Left cardiac atrium (tissue), 4 donors: ENCODE measurements at places on chromosomes 16 and 17. TPM values are rescaled to one million over a fixed set of nuclear protein-coding genes. Genes with fewer than 3 reads are reported as not detected.

DNA sequence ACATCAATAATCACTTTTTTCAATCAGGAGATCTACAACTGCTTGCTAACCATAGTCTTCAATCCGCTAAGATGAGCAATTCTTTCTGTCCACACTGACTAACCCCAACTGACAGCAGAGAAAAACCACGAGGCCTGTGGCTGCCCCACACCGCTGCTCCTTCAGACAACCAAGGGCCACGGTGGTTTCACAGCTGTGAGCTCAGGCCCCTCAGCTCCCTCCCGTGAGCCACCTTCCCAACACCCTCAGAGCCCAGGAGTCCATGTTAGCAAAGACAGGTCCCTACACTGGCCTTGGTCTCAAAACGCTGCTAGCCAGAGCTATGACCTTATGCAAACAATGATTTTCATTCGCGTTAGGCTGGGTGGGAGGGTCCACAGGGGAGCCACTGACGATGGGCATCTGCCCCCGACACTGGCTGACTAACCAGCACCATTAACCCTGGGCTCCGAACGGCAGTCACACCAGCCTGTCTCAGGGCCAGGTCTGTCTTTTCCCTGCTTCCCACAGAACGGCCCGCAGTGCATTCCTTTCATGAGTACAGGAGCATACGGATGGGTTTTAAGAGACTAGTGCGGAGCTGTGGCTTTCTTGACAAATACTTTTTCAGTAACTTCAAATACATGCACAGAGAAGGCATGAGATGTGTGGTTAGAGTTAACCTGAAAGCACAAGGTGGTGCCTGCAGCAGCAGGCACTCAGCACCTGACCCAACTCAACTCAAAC is 67.3 kb downstream of the ANKRD11 start:
- DNase-seq = peak; percentile 18

DNA sequence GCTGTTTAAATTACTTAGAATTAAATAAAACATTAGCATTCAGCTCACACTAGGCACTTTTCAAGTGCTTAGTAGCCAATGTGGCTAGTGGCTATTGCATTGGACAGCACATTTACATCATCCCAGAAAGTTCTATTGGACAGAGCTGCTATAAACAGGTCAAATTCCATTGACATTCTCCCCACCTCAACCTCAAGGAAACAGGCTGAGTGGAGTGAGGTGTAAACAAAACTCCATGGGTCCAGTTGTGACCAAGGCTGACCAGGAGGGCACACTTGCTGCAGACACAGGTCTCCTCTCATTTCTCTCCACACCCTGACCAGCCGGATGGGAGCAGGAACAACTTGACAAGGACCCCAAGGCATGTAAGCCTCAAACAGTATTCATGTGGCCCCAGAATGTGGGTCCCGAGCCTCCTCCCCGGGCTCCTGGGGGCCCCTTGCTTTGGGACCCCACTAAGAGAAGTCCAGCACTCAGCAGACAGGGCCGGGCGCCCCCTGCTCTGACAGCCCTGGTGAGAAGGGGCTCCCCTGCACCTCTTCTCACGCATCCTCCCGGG is 488 bp downstream of the C17orf113 start:
- no peak for DNase-seq

GRCh38 chr17:66782851-66783250 is 52.1 kb upstream of the CACNG5 start:
- no peak for DNase-seq

Gene TBX21
- total RNA-seq = 0.34 TPM

Gene HBM
- not detected for total RNA-seq
